Activated naive CD4-positive, alpha-beta T cell treated with Interleukin-2 at 50 U/mL for 16 hours (primary cell): ENCODE measurements at places on chromosomes 5 and 9.

DNA sequence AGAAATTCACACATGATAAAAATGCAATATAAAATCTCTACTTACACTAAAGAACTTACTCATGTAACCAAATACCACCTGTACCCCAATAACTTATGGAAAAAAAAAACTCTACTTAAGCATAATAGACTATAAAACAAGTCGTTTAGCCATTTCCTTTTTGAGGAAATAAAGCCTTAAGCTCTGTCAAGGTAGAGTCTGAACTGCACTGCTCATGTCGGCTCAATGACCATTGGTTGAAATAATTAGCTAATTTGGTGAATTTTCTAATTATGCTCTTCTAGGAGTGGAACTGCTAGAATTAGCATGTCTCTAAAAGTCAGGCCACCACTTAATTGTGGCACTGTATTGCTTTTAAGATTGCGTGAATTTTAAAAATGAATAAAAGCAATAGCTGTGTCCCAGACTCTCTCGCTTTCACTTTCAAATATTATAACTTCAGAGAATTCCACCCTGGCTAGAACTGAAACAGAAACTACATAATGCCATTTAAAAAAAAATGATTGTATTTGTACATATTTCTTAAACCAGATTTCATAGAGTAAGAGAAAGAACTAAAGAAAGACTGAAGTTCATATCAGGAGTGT lies 113.0 kb upstream of the PCA3 start:
- DNase-seq = no peak

DNA sequence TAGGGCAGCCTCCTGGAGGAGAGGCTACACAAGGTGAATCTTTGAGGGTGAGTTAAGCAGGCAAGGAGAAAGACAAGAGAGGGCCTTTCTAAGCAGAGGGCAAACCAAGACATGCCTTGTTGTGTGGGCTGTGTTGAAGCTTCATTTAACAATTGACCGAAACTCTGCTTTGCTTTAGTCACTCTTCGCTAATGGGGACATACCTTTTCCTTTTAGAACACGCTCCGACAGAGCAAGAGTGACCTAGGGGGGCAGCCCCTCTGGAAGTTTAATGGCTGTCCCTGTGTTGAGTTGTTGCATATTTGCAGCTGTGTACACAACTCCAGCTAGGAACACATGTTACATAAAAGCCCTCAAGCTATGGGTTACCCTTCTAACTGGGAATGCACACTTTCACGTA lies 218.1 kb upstream of the WWC1 start:
- no peak for DNase-seq

- DNase-seq = peak; percentile 70
Observed at GRCh38 chr5:146541958-146542849, 26.2 kb upstream of the GPR151 start.

DNA sequence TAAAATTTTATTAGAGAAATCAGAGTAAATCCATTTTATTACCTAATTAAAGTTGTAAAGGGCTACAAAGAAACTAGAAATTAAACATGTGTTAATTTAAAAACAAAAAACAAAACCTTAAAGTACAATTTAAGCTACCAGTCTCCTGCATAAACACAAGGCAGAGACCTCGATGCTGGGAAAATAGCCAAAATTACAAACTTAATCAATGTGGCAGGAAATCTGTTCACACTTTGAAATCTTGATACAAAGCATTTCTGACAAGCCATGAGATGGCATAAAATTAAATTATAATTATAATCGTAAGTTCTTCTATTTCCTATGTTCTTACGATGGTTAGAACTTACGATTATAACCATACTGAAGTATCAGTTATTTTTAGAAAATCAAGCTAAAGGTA lies 158.0 kb upstream of the FREM1 start:
- DNase-seq = no peak

- DNase-seq = no peak
Observed at GRCh38 chr9:71762900-71763653, 5.2 kb downstream of the CEMIP2 start.

GRCh38 chr9:27558307-27558706 lies 15.0 kb downstream of the C9orf72 start:
- no peak for DNase-seq

DNA sequence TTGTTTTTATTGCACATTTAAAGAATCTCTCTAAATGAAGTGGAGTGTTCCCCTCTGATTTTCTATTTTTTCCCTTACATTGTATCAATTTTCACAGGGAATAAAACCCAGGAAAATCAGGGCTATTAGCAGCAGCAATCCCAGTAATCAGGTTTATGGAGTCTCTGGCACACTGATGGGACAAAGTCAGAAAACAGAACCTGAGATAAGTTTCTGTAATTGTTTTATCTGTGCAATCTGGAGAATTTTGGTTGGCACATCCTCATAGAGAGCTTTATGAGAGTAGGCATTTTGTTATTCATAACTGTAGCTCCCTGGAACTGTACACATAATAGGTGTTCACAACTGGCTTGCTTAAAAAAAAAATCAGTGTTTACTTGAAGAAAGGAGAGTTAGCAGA lies 96.9 kb upstream of the IL6ST start:
- DNase-seq = no peak

DNA sequence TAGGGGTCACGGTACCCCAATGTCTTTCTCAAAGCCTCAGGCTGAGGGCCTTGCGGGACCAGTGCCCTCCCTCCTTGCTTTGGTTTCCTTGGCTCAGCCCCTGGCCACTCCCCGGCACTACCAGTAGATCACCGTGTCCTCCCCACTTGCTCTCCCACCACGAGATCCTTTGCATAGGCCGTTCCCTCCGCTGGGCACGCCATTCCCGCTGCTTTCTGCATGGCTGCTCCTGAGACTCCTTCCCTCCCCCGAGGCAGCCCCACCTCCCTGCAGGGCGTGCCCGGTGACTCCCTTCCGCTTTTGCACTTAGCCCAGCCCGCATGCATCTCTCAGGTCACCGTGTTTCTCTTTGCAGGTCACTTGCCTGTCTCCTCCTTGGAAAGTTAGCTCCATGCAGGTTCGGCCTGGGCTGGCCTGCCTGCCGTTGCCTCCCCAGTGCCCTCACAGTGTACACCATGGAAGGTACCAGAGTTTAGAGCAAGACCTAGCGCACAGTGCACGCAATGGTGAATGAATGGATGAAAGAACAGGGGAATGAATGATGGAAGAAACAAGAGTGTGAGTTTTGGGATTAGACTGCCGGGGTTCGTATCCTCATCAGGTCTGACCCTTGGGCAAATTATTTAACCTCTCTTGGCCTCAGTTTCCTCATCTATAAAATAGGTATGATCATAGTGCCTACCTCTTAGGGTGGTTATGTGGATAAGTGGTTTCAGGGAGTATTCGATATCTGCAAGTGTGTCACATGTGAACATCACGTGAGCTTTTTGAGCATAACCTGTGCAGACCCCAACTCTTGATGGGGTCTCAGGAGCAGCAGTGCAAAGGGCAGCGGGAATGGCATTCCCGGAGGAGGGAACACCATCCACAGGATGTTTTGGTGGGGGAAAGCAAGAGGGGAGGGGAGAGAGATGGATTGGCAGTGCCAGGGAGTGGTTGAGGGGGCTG lies 214.3 kb downstream of the C9orf50 start:
- DNase-seq = no peak

DNA sequence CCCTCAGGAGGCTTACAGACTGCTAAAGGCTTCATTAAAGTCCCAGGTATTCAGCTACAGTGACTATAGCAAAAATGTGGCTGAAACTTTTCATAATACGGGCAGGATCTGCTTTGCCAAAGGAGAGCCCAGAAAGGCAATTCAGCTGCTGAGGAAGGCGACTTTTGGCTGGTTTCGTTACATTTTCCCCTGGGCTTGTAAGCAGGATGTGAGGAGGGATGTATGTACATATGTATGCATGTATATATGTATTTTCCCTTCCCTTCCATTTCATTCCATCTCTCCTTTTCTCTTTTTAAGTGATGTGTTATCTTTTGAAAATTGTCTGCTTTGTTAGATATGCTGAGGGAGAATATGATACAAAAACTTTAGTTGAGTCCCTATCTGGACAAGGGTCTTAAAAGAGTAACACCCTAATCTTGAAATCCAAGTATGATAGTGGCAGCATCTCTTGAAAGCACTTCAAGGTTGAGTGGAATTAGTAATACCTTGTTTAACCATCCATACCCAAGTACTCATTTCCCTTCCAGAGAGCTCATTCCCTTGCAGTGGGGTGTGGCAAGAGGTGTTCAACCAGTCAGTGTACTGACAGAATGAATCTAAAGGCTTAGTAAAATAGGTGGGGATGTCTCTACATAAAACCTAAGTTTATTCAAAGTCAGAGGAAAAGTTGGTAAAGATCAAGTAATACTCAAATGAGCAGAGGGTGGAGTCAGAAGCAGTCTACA lies 28.7 kb downstream of the RAD1 start:
- DNase-seq = no peak

- DNase-seq = peak; percentile 29
Observed at GRCh38 chr5:38453506-38453905, 102.9 kb downstream of the LIFR start.

DNA sequence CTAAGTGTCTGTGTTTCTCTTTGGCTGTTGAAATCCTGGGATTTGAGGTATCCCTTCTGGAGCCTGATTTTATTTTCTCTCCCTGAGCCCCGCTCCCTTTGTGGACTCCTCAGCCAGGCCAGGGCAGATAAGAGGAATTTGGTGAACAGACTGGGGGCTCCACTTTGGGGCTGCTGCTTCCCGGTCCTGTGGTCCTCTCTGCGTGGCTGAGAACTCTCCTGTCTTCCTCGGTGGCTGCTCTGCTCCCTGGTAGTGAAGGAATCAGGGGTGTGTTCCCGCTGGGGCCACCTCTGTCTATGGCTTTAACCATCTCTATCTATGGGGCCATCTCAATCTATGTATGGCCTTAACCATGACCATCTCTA lies 71.7 kb upstream of the SH3PXD2B start:
- no peak for DNase-seq

DNA sequence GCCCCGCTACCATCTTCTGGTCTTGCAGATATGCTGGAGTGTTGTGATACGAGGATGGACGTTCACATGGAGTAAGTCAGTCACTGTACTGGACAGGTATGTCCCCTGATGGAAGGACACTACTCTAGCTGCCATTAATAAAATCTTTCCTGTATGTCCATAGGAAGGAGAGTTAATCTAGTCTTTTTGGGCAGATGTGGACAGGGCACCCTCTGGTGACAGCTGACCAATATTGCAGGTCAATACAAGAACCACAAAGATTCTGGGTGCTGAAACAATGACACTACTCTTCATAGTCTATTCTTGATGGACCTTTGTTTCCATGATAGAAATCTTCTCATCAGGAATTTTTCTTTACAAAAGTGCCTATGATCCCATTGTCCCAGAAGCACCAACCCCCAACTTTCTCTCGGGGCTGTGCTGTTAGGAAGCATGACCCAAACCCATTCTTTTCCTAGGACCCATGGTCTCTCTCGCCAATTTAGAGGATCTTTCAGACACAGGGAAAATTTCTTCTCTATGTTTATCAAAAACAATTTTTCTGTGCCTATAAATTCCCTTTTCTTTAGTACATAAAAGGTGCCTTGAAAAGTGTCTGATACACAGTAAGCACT lies 376.9 kb downstream of the DTWD2 start:
- DNase-seq = no peak

DNA sequence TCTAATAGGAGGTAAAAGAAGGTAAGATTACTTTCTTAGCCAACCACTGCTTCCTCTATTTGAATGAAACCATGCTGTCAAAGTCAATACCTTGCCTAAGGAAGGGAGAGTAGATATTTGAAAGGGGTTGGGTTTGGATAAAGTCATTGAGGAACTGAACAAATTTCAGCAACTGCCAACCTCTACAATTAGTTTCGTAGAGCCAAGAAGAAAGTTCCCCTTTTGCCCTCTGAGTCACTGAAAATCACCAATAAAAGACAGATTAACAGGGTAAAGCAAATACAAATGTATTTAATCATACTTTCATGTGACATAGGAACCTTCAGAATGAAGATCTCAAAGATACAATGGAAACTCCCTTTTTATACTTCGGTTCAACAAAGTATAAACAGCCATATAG lies 615.7 kb downstream of the GABRG2 start:
- no peak for DNase-seq

GRCh38 chr9:2291980-2292704 lies 277.0 kb downstream of the SMARCA2 start:
- DNase-seq = no peak

DNA sequence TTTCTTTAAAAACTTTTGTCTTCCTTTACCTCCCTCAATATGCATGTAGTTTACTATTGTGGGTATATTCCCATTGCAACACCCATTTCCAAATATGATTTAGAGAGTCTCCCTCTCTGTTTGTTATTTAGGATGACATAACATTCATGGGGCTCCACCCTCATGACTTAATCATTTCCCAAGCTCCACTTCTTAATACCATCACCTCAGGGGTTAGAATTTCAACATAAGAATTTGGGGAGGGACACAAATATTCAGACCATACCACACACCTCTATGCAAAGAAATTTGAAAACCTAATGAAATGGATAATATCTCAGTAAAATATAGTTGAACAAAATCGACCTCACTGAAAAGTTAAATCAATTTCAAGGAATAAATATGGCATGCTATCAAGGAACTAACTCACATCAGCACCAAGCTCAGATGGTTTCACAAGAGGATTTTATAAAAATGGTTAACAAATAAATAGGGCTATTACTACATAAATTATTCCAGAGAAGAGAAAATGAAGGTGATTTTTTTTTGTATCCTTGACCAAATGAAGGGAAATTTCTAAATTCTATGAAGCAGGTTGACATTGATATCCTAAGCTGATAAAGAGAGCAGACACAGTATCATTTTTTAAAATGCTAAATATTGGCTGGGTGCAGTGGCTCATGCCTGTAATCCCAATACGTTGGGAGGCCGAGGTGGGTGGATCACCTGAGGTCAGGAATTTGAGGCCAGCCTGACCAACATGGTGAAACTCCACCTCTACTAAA lies 20.2 kb upstream of the UBTD2 start:
- DNase-seq = no peak

- no peak for DNase-seq
Observed at GRCh38 chr5:137833463-137833862, 34.2 kb upstream of the MYOT start.

GRCh38 chr5:168796593-168797580 lies 217.7 kb upstream of the PANK3 start:
- no peak for DNase-seq

- no peak for DNase-seq
Observed at GRCh38 chr5:1124205-1125029, 12.6 kb upstream of the SLC12A7 start.

DNA sequence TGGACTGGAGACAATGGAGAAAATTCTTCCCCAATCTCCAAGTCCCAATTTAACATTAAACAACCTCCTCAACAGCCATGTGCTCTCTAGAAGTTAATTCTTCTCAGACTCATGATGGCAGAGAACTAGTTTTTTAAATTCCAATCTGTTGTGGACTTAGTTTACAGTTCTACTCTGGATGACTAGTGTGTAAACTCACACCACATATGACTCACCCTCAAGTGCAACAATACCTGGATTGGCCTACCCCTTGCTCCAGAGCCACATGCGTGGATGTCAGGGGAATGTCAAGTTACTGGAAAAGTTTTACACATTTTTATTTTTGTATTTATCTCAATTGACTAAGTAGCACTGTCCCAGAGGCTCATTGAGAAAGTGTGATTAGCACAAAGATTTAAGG lies 136.0 kb upstream of the EFNA5 start:
- DNase-seq = no peak

GRCh38 chr9:38371495-38371894 lies 21.0 kb upstream of the ALDH1B1 start:
- DNase-seq = no peak
